ENCODE measurements at places on chromosomes 5 and 9.

GRCh38 chr5:34501840-34502239 is 154.3 kb upstream of the RAI14 start:
- DNase-seq = no peak

DNA sequence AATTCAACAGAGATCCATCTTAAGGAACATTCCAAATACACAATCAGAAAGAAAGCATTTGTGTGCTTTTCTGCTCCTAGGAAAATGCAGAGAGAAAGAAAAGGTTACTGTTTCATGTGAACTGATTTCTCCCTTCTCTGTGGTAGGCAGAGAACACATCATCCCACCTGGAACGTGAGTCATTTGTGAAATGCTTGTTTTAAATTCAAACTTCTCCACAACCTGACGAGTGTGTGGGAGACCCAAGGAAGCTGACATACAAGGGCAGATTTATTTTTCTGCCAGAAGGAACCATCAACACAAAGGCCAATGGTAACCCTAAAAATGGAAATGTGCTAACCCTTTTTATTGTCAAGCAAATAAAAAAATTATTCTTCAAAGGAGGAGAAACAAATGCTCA is 156.4 kb downstream of the EFNA5 start:
- no peak for DNase-seq

GRCh38 chr5:137710086-137710485 is 25.8 kb downstream of the KLHL3 start:
- no peak for DNase-seq

DNA sequence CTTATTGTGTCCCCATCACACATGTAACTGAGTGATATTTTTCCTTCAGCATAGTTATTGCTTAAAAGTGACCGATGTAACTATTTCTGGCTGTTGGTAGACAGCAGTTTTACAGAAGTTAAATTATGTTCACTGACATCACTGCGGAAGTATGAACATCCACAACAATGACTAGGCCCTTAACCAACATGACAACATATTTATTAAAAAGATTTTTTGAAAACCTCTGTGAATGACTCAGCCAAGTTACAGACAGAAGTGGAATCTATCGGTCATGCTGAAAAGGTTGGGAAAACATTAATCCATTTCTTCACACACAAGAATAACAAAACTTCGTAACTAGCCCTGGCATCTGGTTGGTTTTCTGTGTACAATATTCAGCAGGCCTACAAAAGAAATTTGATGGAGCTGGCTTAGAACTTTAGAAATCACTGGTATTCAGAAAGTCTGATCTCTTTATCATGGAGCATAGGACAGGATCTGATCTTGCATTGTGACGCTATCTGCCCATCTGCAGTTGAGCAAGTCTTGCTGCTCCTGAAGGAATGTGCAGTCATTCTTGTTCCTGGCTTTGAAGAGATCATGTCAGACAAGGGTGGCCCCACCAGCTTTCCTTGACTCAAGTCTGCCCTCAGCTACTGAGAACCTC is 6.5 kb downstream of the GLIS3 start:
- DNase-seq = no peak

- DNase-seq = no peak
Measured at GRCh38 chr5:81402192-81402930, 8.4 kb upstream of the ACOT12 start.

- no peak for DNase-seq
Measured at GRCh38 chr5:74196233-74196632, 444.3 kb downstream of the ENC1 start.

- no peak for DNase-seq
Measured at GRCh38 chr9:96270236-96270744, 31.7 kb downstream of the HSD17B3 start.

GRCh38 chr5:163579729-163580128 is 74.3 kb downstream of the MAT2B start:
- DNase-seq = no peak

- no peak for DNase-seq
Measured at GRCh38 chr5:61449804-61450492, 117.9 kb downstream of the ZSWIM6 start.

GRCh38 chr5:127281609-127282008 is 9.0 kb upstream of the MEGF10 start:
- DNase-seq = no peak

- DNase-seq = no peak
Measured at GRCh38 chr9:36416890-36417289, 16.8 kb upstream of the RNF38 start.

- DNase-seq = no peak
Measured at GRCh38 chr5:136070486-136071285, 41.9 kb downstream of the TGFBI start.

- DNase-seq = no peak
Measured at GRCh38 chr5:111299067-111299481, 74.9 kb downstream of the CAMK4 start.

DNA sequence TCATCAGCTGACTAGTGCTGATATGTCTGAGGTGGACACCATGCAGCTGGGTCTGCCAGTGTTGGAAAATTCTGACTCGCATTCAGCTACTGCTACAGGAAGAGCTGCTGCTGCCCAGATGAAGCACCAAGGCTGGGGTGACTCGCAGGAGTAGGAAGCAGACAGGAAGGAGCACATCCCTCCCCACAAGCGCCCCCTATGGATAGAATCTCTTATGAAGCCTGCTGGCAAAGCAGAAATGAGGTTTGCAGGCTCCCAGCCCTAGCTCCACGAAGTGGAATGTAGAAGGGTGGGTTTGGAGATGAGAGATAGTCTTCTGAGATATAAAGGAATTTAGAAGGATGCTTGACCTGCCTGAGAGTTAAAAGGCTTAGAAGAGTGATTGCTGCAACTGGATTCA is 443.0 kb downstream of the ACTL7B start:
- DNase-seq = no peak

DNA sequence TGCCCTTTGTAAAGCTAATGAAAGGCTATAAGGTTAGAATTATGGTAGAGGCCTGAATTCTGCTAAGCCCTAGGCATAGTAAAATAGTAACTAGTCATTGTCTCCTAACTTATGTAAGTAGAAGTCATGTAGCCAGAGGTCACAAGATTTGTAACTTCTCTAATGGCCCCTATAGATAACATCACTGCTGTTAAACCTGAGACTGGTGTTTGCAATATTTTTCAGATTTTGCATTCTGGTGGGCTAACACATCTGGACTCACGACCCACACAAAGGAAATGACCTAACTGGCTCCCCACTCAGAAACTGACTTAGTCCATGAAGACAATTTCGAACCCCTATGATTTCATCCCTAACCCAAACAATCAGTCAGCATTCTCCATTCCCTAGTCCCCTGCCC is 37.2 kb upstream of the TTC39B start:
- no peak for DNase-seq

GRCh38 chr5:149886692-149887470 is 57.7 kb downstream of the PDE6A start:
- DNase-seq = no peak

DNA sequence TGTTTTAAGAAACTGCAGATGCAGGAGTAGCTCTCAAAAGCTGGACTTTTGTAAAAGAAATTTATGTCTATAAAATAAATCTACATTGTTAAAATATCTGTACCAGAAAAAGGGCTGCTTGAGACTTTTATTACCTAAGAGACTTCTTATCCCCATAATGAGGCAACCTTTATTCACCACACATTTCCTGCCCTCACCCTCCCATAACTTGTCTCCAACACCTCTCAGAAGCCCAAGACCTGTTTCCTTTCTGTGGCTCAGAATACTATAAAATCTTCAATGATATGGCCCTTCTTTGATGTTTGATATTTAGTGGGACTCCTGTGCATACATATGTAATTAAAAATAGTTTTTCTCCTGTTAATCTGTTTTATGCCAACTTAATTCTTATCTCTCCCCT is 141.5 kb upstream of the FER start:
- no peak for DNase-seq

- DNase-seq = no peak
Measured at GRCh38 chr5:95907067-95907705, 54.5 kb downstream of the ELL2 start.

DNA sequence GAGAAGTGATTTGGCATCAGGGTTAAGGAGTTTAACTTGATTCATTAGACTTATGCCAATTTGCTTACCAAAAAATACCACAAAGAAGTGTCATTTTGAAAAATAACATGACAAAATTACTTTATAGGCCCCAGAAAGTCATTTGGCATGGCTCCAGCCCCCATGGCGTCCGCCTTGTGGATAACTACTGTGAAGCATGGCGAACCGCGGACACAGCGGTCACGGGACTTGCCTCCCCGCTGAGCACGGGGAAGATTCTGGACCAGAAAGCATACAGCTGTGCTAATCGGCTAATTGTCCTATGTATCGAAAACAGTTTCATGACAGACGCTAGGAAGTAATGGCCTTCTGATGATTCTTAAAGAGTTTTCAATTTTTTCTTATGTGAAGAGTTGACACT is 35.4 kb upstream of the TGFBR1 start:
- DNase-seq = no peak

GRCh38 chr9:71250581-71250980 is 129.2 kb upstream of the TRPM3 start:
- DNase-seq = no peak

- no peak for DNase-seq
Measured at GRCh38 chr5:125602184-125602583, 821.0 kb upstream of the GRAMD2B start.

GRCh38 chr5:125575891-125576505 is 829.6 kb upstream of the ZNF608 start:
- peak; percentile 23 for DNase-seq

- DNase-seq = no peak
Measured at GRCh38 chr5:16013334-16014065, 166.1 kb downstream of the MARCHF11 start.

- peak; percentile 88 for DNase-seq
Measured at GRCh38 chr9:14218253-14218652, 95.7 kb downstream of the NFIB start.

DNA sequence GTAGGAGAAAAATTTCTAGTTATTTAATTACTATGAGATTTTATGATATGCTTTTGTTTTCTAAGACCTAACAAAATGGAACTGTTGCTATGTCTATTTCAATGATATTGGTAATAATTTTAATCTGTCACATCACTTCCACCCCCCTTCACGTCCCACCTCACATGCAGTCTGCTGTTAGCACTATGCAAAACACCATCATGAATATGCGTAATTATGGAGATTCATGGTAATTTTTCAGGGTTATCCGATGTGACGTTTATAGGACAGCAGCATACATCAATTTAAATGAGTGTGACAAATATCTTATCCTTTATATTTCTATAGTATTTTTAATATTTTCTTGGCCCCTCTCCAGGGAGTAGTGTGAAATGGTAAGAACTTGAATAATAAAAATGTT is 283.8 kb upstream of the TMEM161B start:
- peak; percentile 52 for DNase-seq

DNA sequence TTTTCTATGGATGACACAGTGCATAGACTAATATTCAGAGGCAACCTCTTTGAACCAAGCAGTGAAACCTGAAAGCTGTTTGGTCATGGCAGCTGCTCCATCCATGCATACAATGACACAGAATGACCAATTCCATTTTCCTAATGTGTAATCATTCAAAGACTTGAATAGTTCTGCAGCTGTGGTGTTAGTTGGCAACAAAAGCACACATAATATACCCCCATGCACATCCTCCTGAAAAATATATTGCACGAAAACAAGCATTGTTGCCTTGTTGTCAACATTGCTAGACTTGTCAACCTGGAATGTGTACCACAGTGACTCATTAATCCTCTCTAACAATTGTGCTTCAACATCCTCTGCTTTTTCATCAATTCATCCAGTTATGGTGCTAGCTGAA is 71.0 kb upstream of the SEMA6A start:
- no peak for DNase-seq

GRCh38 chr9:94717761-94718160 is 8.7 kb upstream of the AOPEP start:
- no peak for DNase-seq

- no peak for DNase-seq
Measured at GRCh38 chr5:154109416-154110106, 70.8 kb downstream of the MFAP3 start.

DNA sequence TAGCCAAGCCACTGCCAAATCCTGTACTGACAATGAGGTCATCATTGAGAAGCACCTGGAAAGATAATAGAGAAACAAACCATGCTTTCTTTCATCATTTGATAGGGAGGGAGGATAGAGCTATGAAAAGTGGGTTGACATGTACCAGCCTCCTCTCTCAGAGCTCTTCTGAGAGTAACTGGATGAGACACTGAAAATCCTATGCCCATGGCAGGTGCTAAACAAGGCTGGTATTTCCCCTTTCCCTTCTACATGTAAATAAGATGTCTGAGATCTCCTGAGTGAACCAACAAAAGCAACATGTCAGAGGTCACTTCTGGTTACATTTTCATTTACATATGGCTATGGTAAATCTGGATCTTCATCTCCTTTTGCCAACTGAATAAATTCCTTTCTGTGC is 45.3 kb upstream of the TRAF1 start:
- peak; percentile 2 for DNase-seq

DNA sequence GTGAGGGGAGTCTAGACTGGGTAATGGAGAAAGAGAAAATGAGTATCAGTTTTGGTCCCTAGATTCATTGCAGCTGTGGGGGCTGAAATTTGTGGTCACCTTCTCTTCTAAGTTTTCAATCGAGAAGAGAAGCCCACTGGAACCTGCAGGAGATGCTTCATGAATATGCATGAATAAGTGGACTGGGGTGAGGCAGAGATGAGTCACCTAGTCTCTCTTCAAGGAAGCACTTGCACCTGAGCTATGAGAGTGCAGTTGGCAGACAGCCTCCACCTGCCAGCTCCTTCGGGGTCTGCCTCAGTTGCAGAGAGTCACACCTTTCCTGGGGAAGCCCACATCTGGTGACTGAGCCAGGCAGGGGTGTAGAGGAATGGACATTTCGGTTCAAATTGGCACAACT is 69.1 kb downstream of the ZNF366 start:
- DNase-seq = no peak

- DNase-seq = no peak
Measured at GRCh38 chr9:111527347-111527746, 2.4 kb downstream of the ZNF483 start.

DNA sequence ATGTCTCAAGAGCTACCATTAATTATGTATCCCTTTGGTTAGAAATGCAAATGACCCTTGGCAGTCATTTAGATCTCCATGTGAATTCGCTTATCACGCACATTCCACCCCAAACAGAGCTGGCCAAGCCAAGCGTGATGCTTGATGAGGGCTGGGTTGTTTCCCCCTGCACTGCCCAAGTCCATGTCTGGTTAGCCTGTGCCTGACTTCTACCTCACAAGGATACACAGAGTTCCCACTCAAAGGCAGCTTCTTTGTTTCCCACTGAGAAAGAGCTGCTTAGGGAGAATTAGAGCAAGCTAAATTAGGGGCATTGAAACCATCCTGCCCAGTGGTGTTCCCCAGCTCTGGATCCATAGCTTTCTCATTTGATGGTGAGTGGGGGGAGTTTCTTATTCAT is 87.2 kb downstream of the FSTL4 start:
- DNase-seq = peak; percentile 4

DNA sequence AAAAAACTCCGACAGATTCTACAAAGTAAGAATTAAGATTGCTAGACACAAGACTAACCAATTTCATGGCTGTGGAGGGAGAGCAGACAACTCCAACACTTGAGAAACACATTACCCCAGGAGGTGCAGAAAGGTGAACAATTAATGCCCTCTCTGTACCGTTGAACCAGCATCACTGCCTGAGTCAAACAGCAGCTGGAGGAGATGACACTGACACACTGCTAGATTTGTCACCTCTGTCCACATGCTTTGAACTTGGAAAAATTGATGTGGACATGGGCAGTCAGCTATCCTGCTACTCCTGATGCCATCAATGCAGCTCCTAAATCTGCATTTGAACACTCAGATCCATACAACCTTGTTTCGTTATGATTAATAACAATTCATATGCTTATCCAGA is 51.7 kb downstream of the GPBP1 start:
- no peak for DNase-seq

- peak; percentile 34 for DNase-seq
Measured at GRCh38 chr5:38642189-38642911, 85.9 kb upstream of the LIFR start.
